Activated naive CD8-positive, alpha-beta T cell treated with anti-CD3 and anti-CD28 coated beads, Interleukin-2, amount 50 U/mL, for 24 hours (primary cell): ENCODE measurements at places on chromosomes 16 and 17.

- DNase-seq, result no peak
Observed at GRCh38 chr17:35236821-35237220, 6.1 kb upstream of the SLFN5 start.

GRCh38 chr16:9061358-9061813 lies 30.1 kb upstream of the HAPSTR1 start:
- no peak for DNase-seq

- DNase-seq, result no peak
Observed at GRCh38 chr17:27336184-27336583, 42.3 kb downstream of the WSB1 start.

DNA sequence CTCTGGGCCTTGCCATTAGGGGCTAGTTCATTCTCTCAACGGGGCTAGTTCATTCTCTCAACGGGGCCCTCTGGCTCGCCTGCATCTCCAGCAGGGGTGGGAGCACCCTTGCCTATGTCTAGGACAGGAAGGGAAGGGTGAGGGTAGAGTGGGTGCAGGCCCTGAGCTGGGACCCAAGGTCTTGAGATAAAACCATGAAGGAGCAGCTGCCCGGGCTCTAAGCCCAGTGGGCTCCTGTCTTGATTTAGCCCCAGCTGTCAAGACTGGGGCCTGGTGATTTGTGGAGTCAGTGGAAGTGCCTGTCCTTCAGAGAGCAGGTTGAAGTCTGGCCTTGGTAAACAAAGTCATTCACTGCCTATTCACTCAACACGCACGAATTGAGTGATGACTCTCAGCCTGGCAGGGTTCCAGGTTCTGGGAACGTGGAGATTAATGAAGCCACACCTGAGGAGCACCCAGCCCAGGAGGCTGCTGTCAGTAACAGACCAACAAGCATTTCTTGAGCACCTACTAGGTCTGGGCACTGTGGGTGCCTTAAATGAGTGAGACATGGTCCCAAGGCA lies 35.4 kb downstream of the WNT3 start:
- no peak for DNase-seq

DNA sequence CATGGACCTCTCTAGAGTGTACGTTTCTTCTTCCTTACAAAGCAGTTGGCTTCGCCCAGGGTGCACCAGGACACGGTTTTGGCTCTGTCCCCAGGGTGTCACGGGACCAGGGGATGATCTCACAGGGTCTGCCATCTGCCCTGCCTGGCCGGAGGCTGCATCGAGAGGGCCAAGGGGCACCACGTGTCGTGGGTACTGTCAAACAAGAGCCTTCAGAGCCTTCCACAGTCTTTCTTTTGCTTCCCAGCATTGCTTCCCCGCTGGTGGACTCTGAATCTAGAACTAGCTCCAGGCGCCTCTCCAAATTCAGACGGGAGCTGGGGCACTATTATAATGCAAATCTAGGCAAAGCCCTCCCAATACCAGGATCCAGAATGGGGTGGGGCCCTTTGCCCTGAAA lies 47.9 kb downstream of the MAPT start:
- DNase-seq, result no peak

DNA sequence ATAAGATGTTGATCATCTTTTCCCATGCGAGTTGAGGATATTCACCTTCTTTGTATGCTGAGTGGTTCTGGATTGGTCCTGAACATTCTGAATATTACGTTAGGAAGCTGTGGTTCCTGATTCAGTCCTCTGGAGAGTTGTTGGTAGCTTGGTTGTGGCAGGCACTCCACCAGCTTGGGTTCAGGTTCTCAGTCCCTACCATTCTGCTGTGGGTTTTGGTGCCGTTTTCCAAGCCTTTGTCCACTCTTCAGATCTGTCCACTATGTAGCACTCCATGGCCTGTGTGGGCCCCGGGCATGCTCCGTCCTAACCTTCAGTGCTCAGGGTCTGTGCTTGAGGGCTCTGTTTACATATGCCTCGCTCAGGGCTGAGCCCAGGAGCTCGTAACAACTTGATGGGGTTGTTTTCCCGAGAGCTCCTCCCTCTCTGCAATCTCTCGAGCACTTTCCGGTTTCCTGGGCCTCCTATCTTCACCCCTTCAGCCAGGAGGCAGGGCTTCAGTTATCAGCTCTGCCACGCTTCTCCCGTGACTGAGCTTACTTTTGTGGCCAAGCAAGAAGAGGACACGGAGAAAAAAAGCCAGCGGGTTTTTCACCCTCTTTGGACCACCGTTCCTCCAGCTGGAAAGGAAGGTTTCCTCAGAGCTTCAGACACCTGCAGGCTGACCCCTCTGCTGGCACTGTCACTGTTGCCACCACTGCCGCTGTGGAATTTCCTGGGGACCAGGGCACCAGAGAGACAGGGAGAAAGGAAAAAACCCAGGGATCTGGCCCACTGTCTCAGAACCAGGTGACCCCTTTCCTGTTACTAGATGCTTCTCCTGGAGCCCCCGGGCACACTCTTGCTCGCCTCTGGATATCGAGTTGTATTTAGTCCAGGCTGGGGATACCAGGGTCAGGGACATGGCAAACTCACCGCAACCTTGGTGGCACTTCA lies 19.6 kb downstream of the KIAA0513 start:
- no peak for DNase-seq

GRCh38 chr16:57628008-57628781 lies at the start of gene ADGRG1:
TSS of gene ADGRG1 (plus strand) at chr16:57628630. CDS start at chr16:57650288, 21,658 bp downstream.
- peak; percentile 72 for DNase-seq

- no peak for DNase-seq
Observed at GRCh38 chr17:49910858-49911204, 58.2 kb upstream of the DLX4 start.

- no peak for DNase-seq
Observed at GRCh38 chr17:40022961-40023541, 7.8 kb downstream of the CSF3 start.
